Retinal pigment epithelial cell (primary cell): ENCODE measurements at places on chromosomes 5 and 9.

GRCh38 chr5:145764325-145764724, 70.8 kb downstream of the PRELID2 start:
- DNase-seq = no peak

DNA sequence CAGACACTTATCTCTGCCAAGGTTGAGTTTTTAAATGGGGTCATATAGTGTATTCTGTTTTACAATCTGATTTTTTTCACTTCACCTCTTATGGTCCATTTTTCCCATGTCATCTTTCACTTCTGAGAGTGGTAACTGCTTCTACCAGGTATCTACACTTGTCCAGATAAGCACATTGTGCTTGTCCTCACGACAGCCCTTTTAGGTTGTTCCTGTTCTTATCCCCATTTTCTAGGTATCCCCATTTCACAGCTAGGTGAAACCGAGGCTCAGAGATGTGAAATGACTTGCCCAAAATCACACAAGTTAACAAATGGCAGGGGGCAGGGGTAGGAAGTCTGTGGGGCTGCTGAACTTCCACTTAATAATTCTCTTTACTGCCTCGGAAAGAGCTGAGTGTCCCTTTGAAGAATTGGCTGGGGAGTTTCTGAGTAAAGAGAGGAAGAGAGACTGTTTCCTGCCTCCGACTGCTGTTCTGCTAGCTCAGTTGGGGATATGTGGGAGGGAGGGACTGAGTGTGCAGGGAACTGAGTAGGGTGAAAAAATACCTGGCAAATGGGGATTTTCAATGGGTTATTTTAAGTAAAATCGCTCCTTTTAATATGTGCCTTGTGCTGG, 255.4 kb downstream of the GRIA1 start:
- no peak for DNase-seq

- no peak for DNase-seq
Observed at GRCh38 chr5:12237837-12238575, 333.8 kb upstream of the CTNND2 start.

DNA sequence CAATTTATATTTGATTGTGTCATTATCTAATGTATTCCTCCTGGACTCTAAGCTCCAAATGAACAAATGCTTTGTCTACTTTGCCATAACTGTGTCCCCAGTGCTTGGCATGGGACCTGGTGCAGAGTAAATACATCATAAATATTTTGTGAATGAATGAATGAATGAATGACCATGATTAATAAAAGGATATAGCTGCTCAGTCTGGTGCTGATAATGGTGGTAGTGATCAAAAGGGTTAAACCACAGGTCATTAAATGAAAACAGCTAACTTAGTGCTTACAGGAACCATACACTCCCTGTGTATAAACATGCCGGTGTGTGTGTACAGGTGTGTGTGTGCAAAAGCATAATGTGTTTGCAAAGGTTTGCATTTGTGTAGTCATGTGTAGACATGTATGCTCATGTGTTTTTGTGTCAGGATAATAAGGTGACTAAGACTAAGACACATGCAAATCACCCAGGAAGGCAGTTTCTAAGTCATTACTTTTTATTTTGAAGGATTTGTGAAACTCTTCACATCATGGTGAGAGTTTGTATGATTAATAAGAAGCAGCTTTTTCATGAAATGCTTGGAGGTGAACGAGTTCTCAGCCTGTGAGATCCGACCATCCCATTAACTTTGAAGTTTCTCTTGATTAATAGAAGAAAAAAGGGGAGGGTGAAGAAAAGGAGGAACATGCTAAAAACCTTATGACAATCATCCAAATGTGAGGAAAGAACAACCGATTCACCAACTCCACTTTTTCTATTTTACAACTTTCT, 24.6 kb downstream of the SPARC start:
- DNase-seq = no peak

GRCh38 chr5:56161927-56162326, 71.2 kb downstream of the ANKRD55 start:
- no peak for DNase-seq

- DNase-seq = no peak
Observed at GRCh38 chr9:80504601-80505230, 933.0 kb downstream of the TLE4 start.

DNA sequence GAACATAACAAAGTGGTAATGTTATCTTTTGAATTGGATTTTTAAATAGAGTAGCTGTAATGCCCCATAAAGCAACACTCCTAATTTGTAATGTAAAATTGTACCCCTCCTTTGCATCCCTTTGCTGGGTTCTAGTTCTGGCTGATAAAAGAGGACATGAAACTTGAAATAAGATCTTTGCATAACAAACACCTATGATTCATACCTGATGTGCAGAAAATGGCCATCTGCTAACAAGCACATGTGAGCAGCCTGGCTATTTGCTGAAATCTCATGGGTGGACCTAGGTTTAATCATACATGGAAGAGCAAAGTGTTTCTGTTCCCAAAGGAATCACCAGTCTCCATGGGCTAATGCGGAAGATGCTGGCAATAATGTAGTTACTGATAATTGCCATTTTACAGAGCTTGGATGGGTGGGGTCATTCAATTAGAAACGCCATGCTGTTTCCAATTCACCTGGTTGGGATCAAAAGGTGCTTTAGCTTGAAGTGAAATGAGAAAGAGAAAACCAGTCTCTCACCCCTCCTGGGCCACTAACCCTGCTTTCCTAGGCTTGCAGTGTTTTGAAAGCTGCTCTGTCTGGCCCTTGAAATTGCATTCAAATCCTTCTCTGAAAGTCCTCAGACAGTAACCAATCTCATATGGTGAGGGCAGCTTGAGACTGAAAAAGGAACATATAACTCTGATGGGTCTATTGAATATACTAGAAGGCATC, 585.1 kb downstream of the TLE4 start:
- no peak for DNase-seq

GRCh38 chr5:5710471-5710870, 288.0 kb downstream of the ICE1 start:
- no peak for DNase-seq

GRCh38 chr5:143311955-143312354, 91.5 kb downstream of the NR3C1 start:
- no peak for DNase-seq

DNA sequence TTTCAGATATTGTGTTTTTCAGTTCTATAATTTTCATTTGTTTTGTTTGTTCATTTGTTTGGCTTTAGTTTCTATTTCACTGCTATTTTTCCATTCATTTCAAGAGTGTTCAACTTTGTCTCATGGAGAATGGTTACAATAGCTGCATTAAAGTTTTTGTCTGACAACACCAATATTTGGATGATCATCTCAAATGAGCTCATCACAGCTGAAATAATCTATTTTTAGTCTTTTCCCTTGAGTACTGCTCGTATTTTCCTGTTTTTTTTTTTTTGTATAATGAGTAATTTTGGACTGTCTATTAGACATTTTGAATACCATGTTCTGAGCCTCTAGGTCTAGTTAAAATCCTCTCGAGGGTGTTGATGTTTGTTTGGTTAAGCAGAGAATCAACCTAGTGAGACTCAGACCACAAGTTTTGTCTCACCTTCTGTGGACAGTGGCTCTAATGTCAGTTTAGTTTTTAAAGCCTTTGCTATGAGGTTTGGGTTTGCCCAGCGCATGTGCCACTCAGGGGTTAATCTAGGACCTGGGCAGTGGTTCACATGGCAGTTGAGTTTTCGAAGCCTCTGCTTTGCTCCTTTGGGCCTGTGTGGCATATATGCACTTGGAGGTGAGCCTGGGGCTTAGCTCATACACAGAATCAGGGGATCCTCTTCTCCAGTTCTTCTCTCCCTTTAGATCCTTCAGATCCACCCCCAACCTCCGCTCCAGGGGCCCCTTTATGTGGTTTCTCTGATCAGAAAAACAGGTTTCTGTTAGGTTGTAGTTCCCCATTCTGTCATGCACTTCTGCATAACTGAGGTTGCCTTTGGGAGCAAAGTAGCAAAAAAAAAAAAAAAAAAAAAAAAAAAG, 79.8 kb downstream of the ARSB start:
- no peak for DNase-seq

GRCh38 chr9:111300140-111300735, 29.8 kb downstream of the OR2K2 start:
- no peak for DNase-seq

- DNase-seq = no peak
Observed at GRCh38 chr5:110752953-110753352, 14.1 kb downstream of the SLC25A46 start.

GRCh38 chr5:45737153-45737552, 41.0 kb upstream of the HCN1 start:
- DNase-seq = no peak

GRCh38 chr9:96453625-96454024, 3.7 kb downstream of the HABP4 start:
- DNase-seq = peak; percentile 48

GRCh38 chr9:130286781-130287428, 21.3 kb downstream of the HMCN2 start:
- no peak for DNase-seq

- DNase-seq = no peak
Observed at GRCh38 chr9:37956423-37956820, 52.5 kb upstream of the SLC25A51 start.

DNA sequence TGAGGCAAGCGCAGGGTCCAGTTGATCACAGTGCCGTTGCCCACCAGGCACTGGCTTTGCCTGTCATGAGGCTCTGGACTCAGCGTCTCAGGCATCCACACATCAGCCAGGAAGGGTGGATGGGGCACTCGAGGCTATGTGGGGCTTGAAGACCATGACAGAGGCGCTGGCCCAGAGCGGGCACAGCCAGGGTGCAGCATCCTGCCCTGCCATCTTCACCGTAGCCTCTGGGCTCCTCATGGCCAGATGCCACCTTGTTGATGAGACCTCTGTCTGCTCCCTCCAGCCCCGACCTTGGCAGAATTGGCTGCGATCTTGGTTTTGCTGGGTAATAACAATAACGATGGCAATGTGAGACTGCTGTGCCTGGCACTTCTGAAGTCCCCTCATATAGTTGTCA, 404.2 kb upstream of the IRX2 start:
- no peak for DNase-seq

DNA sequence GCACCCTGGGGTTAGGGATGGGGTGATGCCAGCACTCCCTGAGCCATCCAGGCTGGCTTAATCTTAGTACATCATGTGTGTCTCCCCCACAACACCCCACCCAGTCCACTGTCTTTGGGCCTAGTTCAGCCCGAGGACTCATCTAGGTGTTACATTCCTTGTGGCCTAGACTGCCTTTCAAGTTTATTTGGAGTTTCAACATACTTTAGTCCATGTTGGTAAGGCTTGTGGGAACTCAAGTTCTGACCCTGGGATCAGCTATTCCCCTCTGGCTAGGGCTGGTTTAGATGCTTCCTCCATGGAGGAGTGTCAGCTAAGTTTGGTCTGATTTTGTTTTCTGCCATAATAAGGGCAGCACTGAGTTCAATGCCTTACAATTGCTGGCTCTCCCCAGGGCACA, 302.4 kb downstream of the SMARCA2 start:
- no peak for DNase-seq

GRCh38 chr5:16483361-16483760, 17.8 kb upstream of the ZNF622 start:
- no peak for DNase-seq

DNA sequence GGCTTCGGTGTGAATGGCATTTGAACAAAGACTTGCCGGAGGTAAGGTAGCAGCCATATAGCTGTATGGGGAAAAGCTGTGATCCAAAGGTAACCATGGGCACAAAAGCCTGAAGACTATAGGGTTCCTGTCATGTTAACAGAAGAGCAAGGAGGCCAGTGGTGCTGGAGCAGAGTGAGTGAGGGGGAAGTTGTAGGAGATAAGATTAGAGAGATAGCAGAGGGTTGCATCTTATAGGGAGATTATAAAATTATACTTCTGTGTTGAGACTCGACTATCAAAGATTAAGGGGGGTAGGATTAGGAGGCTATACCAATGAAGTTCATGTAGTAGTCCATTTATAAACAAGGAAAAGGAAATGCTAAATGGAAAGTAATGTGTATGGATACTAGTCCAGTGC, 3.3 kb downstream of the NCBP1 start:
- DNase-seq = no peak

GRCh38 chr9:35835766-35836165, 6.7 kb downstream of the TMEM8B start:
- no peak for DNase-seq

GRCh38 chr5:146072595-146072994, 32.8 kb downstream of the PLAC8L1 start:
- no peak for DNase-seq

DNA sequence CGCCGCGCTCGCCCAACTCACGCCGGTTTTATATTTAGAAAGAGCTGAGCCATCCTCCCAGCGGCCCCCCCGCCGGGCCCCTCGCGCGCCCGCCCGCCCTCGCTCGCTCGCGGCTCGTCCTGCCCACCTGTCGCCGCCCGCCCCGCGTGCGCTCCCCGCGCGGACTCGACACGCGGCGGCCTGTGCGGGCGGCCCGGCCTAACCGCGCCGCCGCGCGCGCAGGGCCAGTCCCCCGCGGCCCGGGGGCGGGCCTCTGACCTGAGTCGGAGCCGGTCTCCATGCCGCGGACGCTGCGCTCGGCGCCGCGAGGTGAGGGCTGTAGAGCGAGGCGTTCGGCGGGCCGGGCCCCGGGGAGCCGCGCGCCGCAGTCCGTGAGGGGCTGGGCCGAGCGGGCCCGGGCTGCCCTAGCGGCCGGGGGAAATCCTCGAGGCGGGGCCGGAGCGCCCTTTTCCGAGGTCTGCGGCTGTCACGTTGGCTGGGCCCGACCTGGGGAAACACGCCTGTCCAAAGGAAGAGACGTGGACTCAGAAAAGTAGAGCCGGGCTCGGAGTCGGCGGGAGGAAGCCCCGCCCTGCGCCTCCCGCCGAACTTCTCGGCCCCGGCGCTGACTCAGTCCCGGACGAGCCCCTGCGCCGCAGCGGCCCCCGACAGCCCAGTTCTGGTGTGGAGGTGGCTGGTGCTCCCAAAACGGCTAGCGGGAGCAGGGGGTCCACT, at the start of gene ECPAS:
Gene ECPAS, minus strand, starts transcription at position 526 of the 714 bp plus-strand sequence. CDS start 11,465 bp downstream, outside the sequence.
- DNase-seq = no peak

DNA sequence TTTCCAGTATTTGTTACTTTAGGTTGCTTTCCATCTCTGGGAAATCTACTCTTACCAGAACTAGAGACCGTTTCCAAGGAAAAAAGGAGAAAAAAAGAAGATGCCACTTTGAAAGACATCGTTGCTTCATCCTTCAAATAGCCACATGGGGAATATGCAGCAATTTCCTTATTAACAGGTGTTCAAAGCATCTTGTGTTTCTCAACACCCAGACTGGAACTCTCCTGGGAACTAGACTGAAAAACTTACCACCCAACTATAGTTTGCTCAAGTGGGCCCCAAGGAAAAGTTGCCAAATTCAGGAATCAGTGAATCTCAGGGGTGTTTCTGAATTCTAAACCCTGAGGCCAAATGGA, 80.0 kb upstream of the JAK2 start:
- DNase-seq = no peak

DNA sequence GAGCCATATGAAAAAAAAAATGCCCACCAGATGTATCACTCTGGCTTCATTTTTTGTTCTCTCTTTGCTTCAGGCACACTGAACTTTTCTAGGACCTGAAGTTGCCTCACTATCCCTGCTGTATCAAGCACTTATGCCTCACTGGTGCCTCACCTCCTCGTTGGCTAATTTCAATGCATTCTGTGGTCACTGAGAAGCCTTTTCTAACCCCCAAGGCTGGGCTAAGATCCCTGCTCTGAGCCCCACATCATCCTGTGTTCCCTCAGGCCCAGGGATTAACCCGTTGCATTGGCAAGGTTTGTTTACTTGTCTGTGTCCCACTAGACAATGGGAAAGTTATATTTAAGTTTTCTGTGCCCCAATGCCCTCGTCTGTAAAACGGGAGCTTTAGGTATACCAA, 362.7 kb downstream of the OSTF1 start:
- no peak for DNase-seq

GRCh38 chr5:92353107-92354030, 970.3 kb upstream of the ARRDC3 start:
- DNase-seq = no peak

GRCh38 chr5:54581831-54582548, 64.4 kb downstream of the SNX18 start:
- DNase-seq = no peak

- DNase-seq = no peak
Observed at GRCh38 chr9:136584934-136585333, 39.1 kb upstream of the NOTCH1 start.
